ENCODE measurements at places on chromosomes 3 and 15.

DNA sequence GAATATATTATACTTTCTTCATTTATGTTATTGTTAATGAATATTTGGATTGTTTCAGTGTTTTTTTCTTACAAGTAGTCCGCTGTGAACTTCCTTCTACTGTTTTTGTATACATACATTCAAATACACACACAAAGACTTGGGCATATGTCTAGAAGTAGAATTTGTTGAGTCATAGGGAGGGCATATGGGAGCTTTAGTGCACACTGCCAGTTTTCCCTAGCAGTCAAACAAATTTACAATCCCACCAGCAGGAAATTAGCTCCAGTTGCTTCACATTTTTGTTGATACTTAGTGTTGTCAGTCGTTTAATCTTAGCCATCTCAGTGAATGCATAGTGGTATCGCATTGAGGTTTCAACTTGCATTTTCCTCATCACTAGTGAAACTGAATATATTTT lies 492.3 kb downstream of the DIPK2A start:
- peak; percentile 15 for DNase-seq

GRCh38 chr3:177349384-177349783 lies 152.1 kb upstream of the TBL1XR1 start:
- no peak for DNase-seq

DNA sequence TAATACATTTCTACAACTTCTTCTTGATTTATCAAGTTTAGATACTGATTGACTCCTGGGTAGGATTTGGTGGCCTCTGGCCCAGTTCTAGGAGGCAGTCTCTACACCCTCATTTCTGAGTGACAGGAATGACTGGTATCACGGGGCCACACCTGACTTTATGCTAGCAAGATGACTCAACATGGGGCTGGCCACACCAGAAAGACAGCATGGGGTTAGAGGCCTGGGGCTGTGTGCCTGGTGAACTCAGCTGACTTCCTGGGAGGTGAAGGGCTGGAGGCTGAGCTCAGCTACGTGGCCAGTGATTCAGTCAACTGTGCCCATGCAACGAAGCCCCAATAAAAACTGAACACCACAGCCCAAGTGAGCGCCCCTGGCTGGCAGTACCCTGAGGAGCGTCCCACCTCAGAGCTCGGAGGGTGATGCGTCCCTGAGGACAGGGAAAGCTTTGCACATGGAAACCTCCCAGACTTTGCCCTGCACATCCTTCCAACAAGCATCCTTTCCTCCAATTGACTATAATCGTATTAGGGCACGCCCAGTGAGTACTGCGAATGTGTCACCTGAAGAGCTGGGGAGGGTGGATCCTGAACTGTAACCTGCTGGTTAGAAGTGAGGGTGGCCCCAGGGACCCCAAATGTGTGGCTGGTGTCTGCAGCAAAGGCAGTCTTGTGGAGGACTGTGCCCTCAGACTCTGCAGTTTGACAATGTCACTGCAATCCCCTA lies 57.2 kb downstream of the NIPA2 start:
- no peak for DNase-seq

GRCh38 chr3:57227930-57228751 lies 612 bp downstream of the APPL1 start:
- no peak for DNase-seq

- DNase-seq, result no peak
These were observed 159.7 kb downstream of the RSL24D1 start for GRCh38 chr15:55037071-55037470.

GRCh38 chr3:175932586-175932985 lies 1073.5 kb downstream of the NAALADL2 start:
- DNase-seq, result no peak

GRCh38 chr3:77889616-77890015 lies 849.7 kb downstream of the ROBO2 start:
- no peak for DNase-seq
